ENCODE measurements at places on chromosomes 6 and 20. TPM values are rescaled to one million over a fixed set of nuclear protein-coding genes. Genes with fewer than 3 reads are reported as not detected.

Gene TNNC2
- total RNA-seq: 8.4 TPM

- H3K4me3 ChIP-seq: no peak overlapping the region
- peaks cover 14% of the 10 kb centered on the region for H3K4me1 ChIP-seq
- DNase-seq: peak; percentile 85
- H3K27me3 ChIP-seq: no peaks in the 10 kb centered on the region
- H3K27ac ChIP-seq: peak overlapping the region; percentile 65
Observed at GRCh38 chr20:48831718-48832404, 4.1 kb upstream of the PREX1 start.

GRCh38 chr20:40710603-40711002 is 21.6 kb upstream of the MAFB start:
- H3K4me1 ChIP-seq: no peaks in the 10 kb centered on the region
- no peaks in the 10 kb centered on the region for H3K27me3 ChIP-seq
- no peaks in the 10 kb centered on the region for H3K36me3 ChIP-seq
- no peak for DNase-seq
- no peak overlapping the region for H3K27ac ChIP-seq

DNA sequence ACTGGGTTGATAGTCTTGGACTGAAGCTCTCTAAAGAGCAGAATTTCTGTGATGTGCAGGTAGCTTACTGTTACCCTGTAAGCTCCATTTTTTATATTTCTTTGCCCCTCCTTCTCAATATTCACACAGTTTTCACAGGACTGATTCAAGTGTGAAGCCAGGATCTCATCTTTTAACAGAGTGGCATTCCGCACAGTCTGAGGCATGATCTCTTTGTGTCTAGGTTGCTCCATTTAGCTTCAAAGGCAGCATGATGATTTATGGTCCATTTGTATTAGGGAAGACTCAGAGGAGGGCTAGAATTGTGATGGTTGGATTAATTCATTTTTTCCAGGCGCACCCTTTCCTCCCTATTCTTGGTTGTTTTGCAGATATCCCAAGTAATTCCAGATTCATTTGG is 43.5 kb downstream of the CARMIL1 start:
- no peaks in the 10 kb centered on the region for H3K36me3 ChIP-seq
- no peak overlapping the region for H3K4me3 ChIP-seq

- DNase-seq: no peak
- H3K27me3 ChIP-seq: no peaks in the 10 kb centered on the region
- H3K4me1 ChIP-seq: no peaks in the 10 kb centered on the region
- H3K36me3 ChIP-seq: no peaks in the 10 kb centered on the region
Observed at GRCh38 chr6:89122625-89123024, 4.8 kb upstream of the SRSF12 start.

DNA sequence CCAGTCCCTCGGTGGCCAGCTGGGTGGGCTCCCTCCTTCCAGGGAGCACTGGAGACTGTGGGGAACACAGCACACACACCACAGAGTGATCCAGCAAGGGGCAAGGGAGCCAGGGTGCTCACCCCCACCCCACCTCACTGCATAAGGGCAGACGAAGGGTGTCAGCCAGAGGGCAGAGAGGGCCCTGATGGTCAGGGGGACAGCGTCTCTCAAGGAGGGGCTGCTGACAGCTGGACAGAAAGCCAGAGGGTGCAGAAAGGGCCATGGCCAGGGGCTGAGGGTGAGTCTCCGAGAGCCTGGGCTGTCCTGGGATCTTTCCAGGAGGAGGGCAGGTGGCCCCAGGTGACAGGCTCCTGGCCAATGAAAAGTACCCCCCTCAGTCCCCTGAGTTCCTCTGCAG is 73.4 kb upstream of the PMEPA1 start:
- no peaks in the 10 kb centered on the region for H3K4me1 ChIP-seq
- no peak overlapping the region for H3K27ac ChIP-seq
- H3K36me3 ChIP-seq: no peaks in the 10 kb centered on the region
- DNase-seq: no peak

Measured in adrenal gland (tissue), 19 donors.